ENCODE measurements at places on chromosomes 6 and 20.

DNA sequence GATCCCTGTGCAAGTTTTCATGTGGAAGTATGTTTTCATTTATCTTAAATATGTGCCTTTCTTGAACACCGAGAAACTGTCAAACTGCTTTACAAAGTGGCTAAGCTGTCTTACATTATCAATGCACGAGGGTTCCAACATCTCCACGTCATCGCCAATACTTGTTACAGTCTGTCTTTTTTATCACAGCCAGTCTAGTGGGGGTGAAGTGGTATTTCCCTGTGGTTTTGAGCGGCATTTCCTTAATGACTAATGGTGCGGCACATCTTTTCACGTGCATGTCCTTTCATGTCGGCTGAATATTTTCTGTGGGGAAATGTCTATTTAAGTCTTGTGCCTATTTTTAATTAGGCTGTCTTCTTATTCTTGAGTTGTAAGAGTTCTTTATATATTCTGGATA lies 280.4 kb downstream of the FOXC1 start:
- DNase-seq, result no peak

DNA sequence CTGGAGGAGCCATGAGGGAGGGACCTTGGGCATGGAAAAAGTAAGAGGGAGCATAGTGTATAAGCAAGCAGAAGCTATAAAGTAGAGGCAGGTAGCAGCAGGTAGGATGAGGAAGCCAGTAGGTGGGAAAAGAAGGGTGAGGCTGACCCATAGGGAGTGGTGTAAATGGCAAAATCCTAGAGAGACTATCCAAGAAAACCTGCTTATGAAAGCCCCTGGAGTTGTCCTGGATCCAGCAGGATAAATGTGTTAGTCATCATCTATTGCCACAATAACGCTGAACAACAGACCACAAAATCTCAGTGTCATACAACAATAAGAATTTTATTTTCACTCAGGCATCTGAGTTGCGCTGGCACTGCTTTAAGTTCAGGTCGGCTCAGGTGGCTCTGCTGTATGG lies 30.2 kb downstream of the CHD6 start:
- no peak for DNase-seq

DNA sequence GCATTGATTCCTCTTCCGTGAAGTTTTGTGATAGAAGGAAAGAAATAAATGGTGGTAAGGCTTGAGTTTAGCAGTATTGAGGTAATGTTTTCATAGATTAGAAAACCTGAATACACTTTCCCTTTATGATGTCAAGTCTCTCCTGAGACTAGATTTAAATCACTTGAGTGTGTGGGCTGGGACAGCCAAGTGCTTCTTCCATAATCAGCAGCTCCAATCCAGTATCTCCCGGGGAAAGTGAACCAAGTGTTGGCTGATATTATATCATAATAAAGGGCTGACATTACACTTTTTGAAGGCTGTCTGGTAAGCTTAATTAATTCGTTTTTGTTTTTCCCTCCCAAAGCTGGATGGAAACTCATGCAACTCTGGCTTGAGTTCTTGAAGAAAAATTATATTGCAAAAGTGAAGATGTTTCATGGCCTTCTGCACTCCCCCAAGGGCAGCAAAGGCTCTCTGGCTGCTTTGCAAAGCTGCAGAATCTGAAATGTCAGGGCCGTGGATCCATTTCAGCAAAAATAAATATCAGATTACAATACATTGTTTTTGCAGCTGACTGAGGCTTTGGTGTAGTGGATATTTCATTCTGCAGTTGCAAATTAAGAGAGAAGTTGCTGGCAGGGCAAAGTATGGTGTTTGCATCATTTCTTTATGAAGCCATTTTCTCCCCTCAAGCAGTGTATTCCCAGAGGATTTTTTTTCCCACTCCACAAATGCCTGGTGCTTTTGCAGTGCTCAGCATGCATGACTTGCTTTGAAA lies 101.2 kb downstream of the MKKS start:
- no peak for DNase-seq

DNA sequence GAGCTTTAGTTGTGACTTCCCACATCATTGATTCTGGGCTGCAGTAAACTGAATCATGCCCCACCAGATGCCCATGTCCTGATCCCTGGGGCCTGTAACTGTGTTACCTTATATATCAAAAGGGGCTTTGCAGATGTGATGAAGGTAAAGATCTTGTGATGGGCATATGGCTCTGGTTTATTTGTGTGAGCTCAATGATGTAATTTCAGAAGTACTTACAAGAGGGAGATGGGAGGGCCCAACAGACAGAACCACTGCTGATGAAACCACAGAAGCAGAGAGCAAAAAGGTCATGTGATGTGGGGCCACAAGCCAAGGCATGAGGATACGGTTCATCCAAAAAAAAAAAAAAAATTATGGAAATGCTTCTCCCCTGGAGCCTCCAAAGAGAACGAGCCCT lies 118.7 kb downstream of the TOX2 start:
- DNase-seq, result no peak

GRCh38 chr20:32972181-32973076 lies 31.8 kb downstream of the SUN5 start:
- peak; percentile 71 for DNase-seq
